ENCODE measurements at places on chromosomes 6 and 20.

- H3K4me3 ChIP-seq = no peak overlapping the region
- no peaks in the 10 kb centered on the region for H3K4me1 ChIP-seq
Measured at GRCh38 chr6:156419594-156419993, 357.6 kb upstream of the ARID1B start.

- H3K36me3 ChIP-seq = no peaks in the 10 kb centered on the region
- no peaks in the 10 kb centered on the region for H3K27me3 ChIP-seq
- H3K4me3 ChIP-seq = no peak overlapping the region
- DNase-seq = no peak
- H3K4me1 ChIP-seq = peaks cover 2% of the 10 kb centered on the region
- no peak overlapping the region for H3K27ac ChIP-seq
Measured at GRCh38 chr6:37541346-37541745, 41.7 kb upstream of the CCDC167 start.

GRCh38 chr6:158452191-158452590, 107.7 kb upstream of the TMEM181 start:
- H3K27me3 ChIP-seq = no peaks in the 10 kb centered on the region
- no peaks in the 10 kb centered on the region for H3K4me1 ChIP-seq
- peaks cover 15% of the 10 kb centered on the region for H3K36me3 ChIP-seq
- H3K4me3 ChIP-seq = no peak overlapping the region
- no peak overlapping the region for H3K27ac ChIP-seq
- no peak for DNase-seq

DNA sequence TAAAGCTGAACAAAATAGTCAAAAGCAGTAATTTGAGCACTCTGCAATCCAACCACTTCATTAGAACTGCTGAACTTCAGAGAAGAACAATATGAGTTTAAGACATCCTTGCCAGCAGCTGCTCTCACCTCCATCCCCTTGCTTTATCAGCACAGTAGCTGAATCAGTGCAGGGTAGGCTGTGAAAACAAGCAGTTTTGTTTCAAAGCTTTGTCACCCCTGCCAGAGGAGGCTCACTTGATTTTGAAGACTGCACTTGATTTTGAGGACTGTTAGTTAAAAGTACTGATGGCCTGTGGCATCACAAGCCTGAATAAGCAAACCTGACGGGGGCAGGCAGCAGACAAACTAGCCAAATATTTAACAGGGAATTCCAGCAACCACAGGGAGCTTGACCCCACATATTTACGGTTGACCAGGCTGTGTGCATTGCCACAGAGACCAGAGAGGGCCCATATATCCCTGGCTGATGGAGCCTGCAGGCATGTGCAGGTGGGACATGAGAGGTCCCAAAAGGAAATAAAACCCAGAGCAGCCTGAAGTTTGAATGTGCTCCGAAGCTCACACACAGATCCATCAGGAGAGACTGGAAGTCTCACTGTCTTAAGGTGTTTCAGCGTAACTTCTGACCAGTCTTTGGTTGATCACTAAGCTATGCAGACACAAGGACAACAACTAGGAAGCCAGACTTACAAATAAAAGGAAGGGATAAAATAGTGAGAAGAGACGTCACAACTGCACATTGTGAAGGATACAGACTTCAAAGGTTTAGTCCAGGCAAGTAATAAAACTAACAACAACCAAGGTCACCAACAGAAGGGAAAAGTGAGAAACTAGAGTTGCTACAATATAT, 97.4 kb downstream of the PDSS2 start:
- H3K4me1 ChIP-seq = no peaks in the 10 kb centered on the region
- H3K27me3 ChIP-seq = no peaks in the 10 kb centered on the region
- H3K36me3 ChIP-seq = no peaks in the 10 kb centered on the region
- H3K27ac ChIP-seq = no peak overlapping the region
- no peak overlapping the region for H3K4me3 ChIP-seq
- no peak for DNase-seq

DNA sequence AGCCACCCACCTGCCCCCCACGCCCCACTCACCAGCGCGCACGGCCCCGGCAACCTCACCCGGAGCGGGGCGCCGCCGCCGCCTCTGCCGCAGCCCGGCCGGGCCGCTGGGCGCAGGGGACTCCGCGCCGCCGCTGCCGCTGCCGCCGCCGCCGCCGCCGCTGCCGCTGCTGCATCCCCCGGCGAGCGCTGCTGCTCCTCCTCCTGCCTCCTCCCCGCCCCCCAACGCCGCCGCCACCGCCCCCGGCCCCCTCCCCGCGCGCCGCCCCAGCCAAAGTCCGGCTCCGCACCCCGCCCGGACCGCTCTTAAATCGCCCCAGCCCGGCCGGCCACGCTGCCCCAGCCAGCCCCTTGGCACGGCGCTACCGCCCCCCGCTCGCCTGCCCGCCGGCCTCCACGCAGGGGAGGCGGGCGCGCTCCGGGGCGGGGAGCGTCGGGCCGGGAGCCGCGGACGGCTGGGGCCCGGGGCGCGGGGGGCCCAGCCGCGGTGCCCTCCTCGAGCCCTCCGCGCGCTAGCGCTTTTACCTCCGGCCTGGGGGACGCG, at the start of gene SULF2:
Gene SULF2, minus strand, starts transcription at position 171 of the 543 bp plus-strand sequence. CDS start 28,118 bp downstream, outside the sequence.
- DNase-seq = no peak
- H3K36me3 ChIP-seq = no peaks in the 10 kb centered on the region
- no peaks in the 10 kb centered on the region for H3K27me3 ChIP-seq
- peak within 1 kb of the TSS; percentile 78 for H3K4me3 ChIP-seq

DNA sequence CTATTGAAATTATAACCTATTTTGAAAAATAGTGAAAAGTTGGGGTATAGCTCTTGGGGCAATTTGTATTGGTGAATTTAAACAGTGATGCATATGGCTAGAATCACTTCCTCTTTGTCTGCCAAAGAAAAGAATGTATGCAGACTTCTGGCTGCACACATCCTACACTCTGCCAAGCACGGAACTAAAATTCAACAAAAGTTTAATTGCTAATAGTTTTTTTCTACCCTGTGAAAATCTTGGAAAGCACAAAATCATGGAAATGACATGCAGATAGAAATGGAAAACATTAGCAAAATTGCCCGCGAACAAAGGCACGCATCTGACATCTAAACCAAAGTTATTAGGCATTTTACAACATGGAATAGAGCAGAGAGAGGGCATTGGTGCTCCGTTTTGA, 106.4 kb upstream of the PDE10A start:
- DNase-seq = no peak
- H3K36me3 ChIP-seq = no peaks in the 10 kb centered on the region
- no peaks in the 10 kb centered on the region for H3K4me1 ChIP-seq
- H3K4me3 ChIP-seq = no peak overlapping the region

- peak overlapping the region; percentile 61 for H3K27ac ChIP-seq
- peak overlapping the region; percentile 46 for H3K4me3 ChIP-seq
Measured at GRCh38 chr6:111552241-111552744, 53.4 kb downstream of the TRAF3IP2 start.

GRCh38 chr6:109767961-109768360, 76.9 kb downstream of the FIG4 start:
- no peaks in the 10 kb centered on the region for H3K4me1 ChIP-seq
- no peak for DNase-seq
- H3K27ac ChIP-seq = no peak overlapping the region
- no peak overlapping the region for H3K4me3 ChIP-seq

DNA sequence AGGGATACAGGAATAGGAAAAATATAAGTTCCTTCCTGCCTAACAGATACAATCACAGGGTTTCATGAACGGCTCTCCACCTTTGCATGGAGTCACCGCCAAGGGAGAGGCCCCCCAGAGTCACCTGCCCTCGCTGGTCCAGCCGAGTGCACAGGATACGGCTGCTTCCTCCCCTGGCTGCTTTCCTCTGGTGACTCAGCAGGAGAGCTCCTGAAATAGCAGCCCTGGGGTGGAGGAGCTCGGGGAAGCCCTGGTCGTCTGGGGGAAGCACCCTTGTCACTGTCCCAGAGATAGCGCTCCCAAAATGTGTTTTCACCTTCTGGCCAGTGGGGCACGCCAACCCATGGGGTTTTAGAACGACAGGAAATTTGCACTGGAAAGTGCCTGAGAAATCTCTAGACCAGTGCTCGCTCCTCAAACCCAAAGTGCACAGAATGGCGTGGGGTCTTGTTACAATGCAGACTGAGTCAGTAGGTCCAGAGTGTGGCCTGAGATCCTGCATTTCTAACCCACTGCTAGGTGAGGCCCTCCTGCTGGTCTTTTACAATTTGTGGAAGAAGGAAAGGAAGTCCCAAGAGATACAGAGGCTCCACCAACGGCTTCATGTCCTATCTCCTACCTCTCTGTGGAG, 35.9 kb upstream of the FAM50B start:
- no peaks in the 10 kb centered on the region for H3K36me3 ChIP-seq
- no peaks in the 10 kb centered on the region for H3K27me3 ChIP-seq
- H3K27ac ChIP-seq = no peak overlapping the region
- H3K4me1 ChIP-seq = peaks cover 21% of the 10 kb centered on the region

GRCh38 chr20:16476032-16476431, 97.2 kb downstream of the KIF16B start:
- H3K4me3 ChIP-seq = no peak overlapping the region
- H3K4me1 ChIP-seq = peaks cover 14% of the 10 kb centered on the region
- no peaks in the 10 kb centered on the region for H3K36me3 ChIP-seq

GRCh38 chr6:38173909-38174308, 354.4 kb downstream of the ZFAND3 start:
- no peaks in the 10 kb centered on the region for H3K36me3 ChIP-seq
- no peak overlapping the region for H3K27ac ChIP-seq
- H3K4me1 ChIP-seq = no peaks in the 10 kb centered on the region
- no peak for DNase-seq
- H3K27me3 ChIP-seq = no peaks in the 10 kb centered on the region

- no peaks in the 10 kb centered on the region for H3K27me3 ChIP-seq
- peak overlapping the region; percentile 63 for H3K27ac ChIP-seq
- H3K36me3 ChIP-seq = peaks cover 31% of the 10 kb centered on the region
- peak overlapping the region; percentile 43 for H3K4me3 ChIP-seq
Measured at GRCh38 chr6:160030103-160030502, 61.2 kb downstream of the IGF2R start.

DNA sequence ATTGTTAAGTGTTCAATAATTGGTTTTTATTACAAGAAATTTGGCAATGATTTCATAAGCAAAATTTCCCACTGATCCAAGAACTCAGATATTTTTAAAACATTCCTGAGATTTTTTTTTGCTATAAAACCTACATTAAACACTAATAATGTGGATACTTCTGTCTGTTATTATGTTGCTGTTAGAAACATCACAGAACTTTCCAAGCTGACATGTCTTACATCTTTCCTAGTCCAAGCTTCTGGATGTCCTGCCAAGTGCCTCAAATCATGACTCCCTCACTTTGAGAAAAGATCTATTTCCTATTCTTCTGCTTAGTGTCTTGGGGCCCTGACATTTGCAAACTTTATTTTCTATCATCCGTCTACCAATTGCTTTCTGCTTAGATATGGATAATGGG, 110.8 kb downstream of the RFPL4B start:
- H3K27ac ChIP-seq = no peak overlapping the region
- DNase-seq = no peak
- no peak overlapping the region for H3K4me3 ChIP-seq
- H3K4me1 ChIP-seq = no peaks in the 10 kb centered on the region
- H3K27me3 ChIP-seq = no peaks in the 10 kb centered on the region

DNA sequence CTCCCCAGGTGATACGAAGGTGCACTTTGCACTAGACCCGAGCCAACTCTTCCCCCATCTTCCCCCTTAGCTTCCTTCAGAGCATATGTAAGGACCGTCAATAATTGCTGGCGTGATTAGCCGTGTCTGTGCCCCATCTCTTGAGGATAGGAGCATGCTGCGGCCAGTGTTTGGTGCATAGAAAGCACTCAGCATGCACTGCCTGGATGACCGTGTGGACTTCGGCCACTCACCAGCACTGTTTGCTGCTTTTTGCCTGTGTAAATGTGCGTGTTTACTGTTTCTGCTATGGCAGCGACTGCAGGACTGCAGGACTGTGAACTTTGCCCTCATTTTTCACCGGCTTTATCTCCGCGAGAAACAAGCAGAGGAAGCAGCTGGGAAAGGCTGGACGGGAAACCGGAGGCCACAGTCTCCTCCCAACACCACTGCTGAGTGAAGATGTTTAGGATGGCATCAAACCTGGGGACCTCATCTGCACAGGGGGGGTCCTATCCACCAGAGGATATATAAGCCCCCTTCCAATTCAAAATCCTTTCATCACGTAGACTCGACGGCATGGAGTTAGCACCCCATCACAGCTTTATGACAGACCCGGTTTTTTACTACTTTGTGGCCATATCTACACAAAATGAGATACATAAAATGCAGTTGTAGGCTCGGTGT, 150.6 kb upstream of the AFDN start:
- H3K27me3 ChIP-seq = no peaks in the 10 kb centered on the region
- H3K4me1 ChIP-seq = peaks cover 3% of the 10 kb centered on the region
- no peak overlapping the region for H3K4me3 ChIP-seq
- DNase-seq = no peak

DNA sequence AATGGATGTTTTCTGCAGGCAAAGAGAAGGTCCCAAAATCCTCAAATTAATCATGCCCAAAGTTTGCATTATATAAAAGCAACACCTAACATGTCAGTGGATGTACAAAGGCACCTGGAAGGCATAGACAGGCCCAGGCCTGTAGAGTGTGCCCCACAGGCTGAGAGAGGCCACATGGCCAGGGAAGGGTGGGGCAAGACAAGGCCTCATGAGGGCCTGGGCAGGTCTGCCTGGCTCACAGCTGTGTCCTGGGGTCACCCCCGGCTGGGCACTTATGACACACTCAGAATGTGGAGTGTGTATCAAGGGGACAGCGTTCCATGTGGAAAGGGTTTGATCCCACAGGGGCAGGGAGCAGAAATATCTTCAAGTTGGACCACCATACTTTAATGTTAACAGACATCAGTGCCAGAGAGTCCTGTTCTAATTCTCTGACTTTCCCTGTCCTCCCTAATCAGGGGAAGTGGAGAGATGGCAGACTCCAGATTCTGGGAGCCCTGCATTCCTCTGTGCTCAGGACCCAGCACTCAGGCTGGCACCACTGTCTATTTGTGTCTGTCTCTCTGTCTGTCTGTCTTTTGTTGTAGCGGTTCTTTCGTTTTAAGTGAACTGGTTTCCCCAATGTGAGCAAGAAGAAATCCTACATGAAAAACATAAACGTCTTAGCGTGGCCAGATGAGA, 178.3 kb upstream of the FOXA2 start:
- DNase-seq = no peak
- H3K4me1 ChIP-seq = peaks cover 43% of the 10 kb centered on the region
- peak overlapping the region; percentile 93 for H3K27ac ChIP-seq
- H3K27me3 ChIP-seq = no peaks in the 10 kb centered on the region
- H3K4me3 ChIP-seq = peak overlapping the region; percentile 60

GRCh38 chr6:109507490-109508072, 24.6 kb upstream of the ZBTB24 start:
- no peak overlapping the region for H3K27ac ChIP-seq
- no peak for DNase-seq
- H3K27me3 ChIP-seq = no peaks in the 10 kb centered on the region
- no peak overlapping the region for H3K4me3 ChIP-seq

DNA sequence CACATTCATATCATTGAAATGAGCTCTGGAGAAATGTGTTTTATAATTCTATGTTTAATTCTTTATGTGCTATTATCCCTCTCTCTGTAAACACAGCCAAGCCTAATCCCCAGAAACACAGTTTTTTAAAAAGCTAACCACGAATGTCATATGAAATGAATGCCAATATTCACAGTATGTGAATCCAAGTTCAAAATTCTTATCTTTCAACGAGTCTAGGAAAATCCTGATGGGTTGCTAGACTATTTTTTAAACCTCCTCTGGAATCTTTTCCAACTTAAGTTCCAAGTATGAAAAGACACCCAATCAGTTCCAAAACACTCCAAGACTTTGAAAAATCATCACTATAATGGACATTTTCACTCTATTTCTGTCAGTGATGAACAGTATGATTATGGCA, 689.3 kb downstream of the HACE1 start:
- H3K4me1 ChIP-seq = no peaks in the 10 kb centered on the region
- no peak for DNase-seq
- H3K27ac ChIP-seq = no peak overlapping the region
- H3K36me3 ChIP-seq = no peaks in the 10 kb centered on the region

GRCh38 chr20:30484749-30485070, 772.8 kb upstream of the DEFB115 start:
- H3K36me3 ChIP-seq = no peaks in the 10 kb centered on the region
- no peak for DNase-seq
- no peaks in the 10 kb centered on the region for H3K27me3 ChIP-seq
- no peak overlapping the region for H3K4me3 ChIP-seq
- no peaks in the 10 kb centered on the region for H3K4me1 ChIP-seq
